ENCODE measurements at places on chromosomes 2 and 18.
A peak's percentile ranks its signal among the peaks of the same experiment; 100 is the strongest.

DNA sequence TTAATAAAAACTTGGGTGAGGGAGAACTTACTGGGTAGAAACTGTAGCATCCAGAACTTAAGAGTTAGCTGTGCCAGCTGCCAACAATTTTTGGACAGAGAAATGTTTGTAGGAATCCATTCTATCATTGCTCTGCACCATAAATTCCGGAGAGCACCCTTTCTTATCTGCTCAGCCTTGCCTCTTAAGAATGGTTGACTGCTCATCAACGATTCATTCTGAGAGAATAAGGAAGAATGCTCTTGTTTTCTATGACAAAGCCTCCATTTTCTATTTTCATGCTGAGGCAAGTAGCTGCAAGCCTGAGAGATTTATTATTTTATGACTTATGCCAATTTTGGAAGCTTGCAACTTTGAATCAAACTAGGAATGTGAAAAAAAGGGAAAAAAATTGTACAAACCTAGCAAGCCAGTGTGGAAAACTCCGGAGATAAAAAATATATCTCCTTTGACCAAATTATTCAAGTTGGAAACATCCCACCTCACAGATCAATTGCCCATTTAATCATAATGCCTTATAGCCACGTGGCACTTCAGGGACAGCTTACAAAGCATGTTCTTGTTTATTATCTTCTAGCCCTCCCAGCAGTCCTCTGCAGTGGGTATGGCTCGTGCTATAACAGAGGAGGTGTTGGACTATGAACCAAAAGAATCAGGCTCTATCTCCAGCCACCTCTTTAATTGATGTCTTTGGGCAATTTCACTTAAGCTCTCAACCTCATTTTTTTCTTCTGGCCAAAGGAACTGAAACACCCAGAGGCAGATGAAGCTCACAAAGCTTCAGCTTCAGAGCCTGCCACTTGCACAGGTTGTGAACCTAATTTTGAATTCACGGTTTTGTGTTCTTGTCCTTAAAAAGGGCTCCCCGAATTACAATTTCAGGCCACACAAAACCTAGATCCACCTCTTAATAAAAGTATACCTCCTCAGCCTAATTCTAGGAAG lies 40.9 kb upstream of the ATL2 start:
- no peak overlapping the region for H3K27ac ChIP-seq
- H3K36me3 ChIP-seq: no peaks in the 10 kb centered on the region
- H3K4me1 ChIP-seq: no peaks in the 10 kb centered on the region
- H3K4me3 ChIP-seq: no peak overlapping the region

DNA sequence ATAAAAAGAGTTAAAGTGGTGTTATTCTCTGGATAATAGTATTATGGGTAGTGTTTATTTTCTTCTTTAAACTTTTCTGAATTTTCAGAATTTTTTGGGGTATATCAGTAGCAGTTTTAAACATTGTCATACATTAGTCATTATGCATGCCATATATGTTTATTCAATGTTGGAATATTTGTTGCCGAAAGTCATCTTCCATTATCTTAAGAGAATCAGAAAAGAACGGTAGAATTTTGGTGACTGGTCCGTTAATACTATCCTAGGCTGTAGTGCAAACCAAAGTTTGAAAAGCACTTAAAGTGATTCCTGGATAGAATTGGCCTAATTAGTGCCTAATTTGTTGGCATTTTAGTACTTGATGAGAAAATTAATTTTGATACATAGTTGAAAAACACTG lies 244.1 kb downstream of the PHLPP1 start:
- H3K27ac ChIP-seq: no peak overlapping the region
- DNase-seq: no peak
- H3K27me3 ChIP-seq: no peaks in the 10 kb centered on the region
- no peaks in the 10 kb centered on the region for H3K36me3 ChIP-seq

GRCh38 chr2:71004857-71005256 lies 10.2 kb upstream of the TEX261 start:
- DNase-seq: no peak
- H3K27ac ChIP-seq: no peak overlapping the region
- H3K4me1 ChIP-seq: peaks cover 10% of the 10 kb centered on the region
- H3K4me3 ChIP-seq: no peak overlapping the region

- no peak for DNase-seq
- H3K27me3 ChIP-seq: no peaks in the 10 kb centered on the region
- peak overlapping the region; percentile 18 for H3K27ac ChIP-seq
- H3K4me1 ChIP-seq: peaks cover 30% of the 10 kb centered on the region
- H3K4me3 ChIP-seq: no peak overlapping the region
Observed at GRCh38 chr18:13267431-13267873, 48.9 kb downstream of the LDLRAD4 start.

DNA sequence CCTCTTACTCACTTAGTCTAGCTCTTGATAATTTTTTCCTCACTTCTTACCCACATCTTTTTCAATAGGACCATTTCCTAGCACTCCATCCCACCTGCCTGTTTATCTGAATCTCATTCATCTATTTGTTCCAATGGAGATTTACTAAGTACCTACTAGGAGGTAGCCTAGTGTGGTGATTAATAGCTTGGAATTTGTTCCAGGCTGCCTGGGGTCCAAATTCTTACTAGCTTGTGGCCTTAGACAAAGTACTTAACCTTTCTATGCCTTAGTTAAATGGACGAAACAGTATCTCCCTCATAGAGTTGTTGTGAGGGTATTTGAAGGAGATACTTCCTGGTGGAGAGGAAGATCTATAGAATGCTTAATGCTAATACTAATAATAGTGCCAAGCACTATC lies 42.9 kb upstream of the SERTAD2 start:
- H3K36me3 ChIP-seq: no peaks in the 10 kb centered on the region
- no peaks in the 10 kb centered on the region for H3K27me3 ChIP-seq
- no peak overlapping the region for H3K27ac ChIP-seq
- H3K4me1 ChIP-seq: no peaks in the 10 kb centered on the region

- no peaks in the 10 kb centered on the region for H3K36me3 ChIP-seq
- no peaks in the 10 kb centered on the region for H3K27me3 ChIP-seq
- no peaks in the 10 kb centered on the region for H3K4me1 ChIP-seq
- no peak overlapping the region for H3K27ac ChIP-seq
- no peak for DNase-seq
Observed at GRCh38 chr2:220556658-220557057, 929.2 kb downstream of the SLC4A3 start.

- H3K4me3 ChIP-seq: peak overlapping the region; percentile 99
- no peaks in the 10 kb centered on the region for H3K27me3 ChIP-seq
Observed at GRCh38 chr2:27627963-27628766, 647 bp downstream of the CCDC121 start.
